ENCODE measurements at places on chromosomes 5 and 9. TPM values are rescaled to one million over a fixed set of nuclear protein-coding genes. Genes with fewer than 3 reads are reported as not detected.

Gene CLINT1
- total RNA-seq, result 69.7 TPM

Gene ALAD
- 40.1 TPM for total RNA-seq

DNA sequence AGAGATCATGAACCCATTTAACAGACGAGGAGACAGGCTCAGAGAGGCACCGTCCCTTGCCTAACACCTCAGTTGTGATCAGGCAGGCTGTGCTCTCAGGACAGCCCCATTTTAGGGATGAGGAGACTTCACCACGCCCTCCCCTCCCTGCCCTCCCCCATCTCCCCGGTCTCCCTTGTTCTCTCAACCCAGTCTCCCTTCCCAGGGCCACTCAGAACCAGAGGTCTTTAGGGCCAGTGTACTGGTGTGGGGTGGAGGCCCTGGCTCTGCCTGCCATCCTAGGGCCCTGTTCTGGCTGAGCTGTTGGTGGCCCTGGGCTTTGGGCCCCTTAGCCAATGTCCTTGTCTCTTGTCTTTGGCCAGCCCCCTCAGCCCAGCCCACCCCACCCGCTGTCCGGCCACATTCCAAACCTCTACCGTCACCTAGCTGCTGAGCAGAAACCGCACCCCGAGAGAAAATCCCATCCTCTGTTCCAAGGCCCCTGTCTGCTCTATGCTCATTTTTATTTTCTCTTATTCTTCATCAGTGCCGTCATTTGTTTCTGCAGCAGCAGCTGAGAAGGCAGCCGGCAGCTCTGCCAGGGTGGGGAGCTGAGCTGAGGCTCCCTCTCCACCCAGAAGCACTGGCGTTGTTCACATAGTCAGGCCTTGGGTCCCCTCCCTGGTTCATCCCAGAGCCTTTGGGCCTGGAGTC lies 33.9 kb downstream of the OLFML2A start:
- no peak overlapping the region for H3K27ac ChIP-seq
- H3K27me3 ChIP-seq, result no peaks in the 10 kb centered on the region
- H3K4me1 ChIP-seq, result no peaks in the 10 kb centered on the region
- H3K36me3 ChIP-seq, result no peaks in the 10 kb centered on the region

DNA sequence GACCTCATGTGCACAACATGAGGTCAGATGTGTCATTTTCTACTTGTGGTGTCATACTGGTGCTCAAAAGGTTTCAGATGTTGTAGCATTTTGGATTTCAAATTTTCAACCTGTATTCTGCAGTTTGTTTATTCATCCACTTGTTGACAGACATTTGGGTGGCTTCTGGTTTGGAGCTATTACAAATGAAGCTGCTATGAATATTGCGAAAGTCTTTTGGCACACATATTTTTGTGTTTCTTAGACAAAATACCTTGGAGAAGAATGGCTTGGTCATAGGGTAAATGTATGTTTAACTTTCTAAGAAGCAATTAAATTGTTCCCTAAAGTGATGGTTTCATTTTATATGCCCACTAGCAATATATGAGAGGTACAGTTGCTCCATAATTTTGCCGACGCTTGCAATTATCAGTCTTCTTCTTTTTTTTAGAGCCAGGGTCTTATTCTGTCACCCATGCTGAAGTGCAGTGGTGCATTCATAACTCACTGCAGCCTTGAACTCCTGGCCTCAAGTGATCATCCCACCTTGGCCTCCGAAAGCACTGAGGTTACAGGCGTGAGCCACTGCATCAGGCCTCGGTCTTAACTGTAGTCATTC lies 70.7 kb upstream of the TRPC7 start:
- no peak overlapping the region for H3K4me3 ChIP-seq
- H3K36me3 ChIP-seq, result no peaks in the 10 kb centered on the region
